ENCODE measurements at places on chromosomes 4 and X. TPM values are rescaled to one million over a fixed set of nuclear protein-coding genes. Genes with fewer than 3 reads are reported as not detected.
A peak's percentile ranks its signal among the peaks of the same experiment; 100 is the strongest.

The HDX gene
- 6.7 TPM for polyA plus RNA-seq

The SMR3B gene
- not detected for polyA plus RNA-seq

DNA sequence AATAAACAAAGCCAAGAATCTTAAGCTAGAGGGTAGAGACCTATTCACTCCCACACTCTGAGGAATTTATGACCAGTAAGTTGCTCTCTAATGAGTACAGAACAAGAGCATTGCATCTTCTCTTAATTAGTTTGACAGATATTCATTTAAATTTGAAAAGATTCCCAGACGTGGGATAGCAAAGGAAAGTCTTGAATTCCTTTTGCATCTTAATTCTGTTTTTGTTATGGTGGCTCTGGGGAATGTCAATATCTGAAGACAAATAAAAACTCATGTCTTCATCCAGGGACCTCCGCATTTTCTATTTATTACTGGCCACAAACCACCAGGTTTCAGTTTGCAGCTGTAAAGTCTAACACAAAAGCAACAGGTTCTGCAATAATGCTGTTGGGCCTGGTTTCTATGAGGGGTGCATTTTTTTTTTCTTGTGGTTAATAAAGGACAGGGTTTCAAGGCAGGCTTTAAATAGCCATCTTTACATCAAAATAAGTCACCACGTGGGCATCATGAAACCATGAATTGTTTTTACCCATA lies 172.3 kb downstream of the SHROOM3 start:
- DNase-seq: no peak

- DNase-seq: no peak
These were observed 8.1 kb downstream of the COQ2 start for GRCh38 chr4:83276299-83277040.

DNA sequence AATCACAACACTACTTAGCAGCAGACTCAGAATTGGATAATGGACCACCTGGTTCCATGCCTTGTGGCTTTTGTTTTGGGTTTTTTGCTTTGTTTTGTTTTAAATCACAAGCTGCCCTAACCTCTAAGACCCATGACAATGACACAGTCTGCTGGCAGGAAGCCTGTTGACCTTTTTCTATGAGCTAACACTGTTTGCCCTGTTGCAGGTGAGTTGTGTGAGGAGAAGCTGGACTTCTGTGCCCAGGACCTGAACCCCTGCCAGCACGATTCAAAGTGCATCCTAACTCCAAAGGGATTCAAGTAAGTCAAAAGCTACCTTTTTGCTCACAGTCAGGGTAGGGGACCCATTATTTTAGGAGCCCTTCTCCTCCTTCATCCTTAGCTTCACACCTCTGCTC lies 110.8 kb upstream of the PACRGL start:
- DNase-seq: no peak

The TCEAL5 gene
- polyA plus RNA-seq: 17.0 TPM

GRCh38 chrX:129983575-129984110 lies 1.2 kb downstream of the BCORL1 start:
- no peak for DNase-seq

- DNase-seq: no peak
These were observed 892.3 kb upstream of the NDST4 start for GRCh38 chr4:116005806-116006088.

- DNase-seq: no peak
These were observed 204.5 kb upstream of the PSAPL1 start for GRCh38 chr4:7638984-7639789.

GRCh38 chr4:85408301-85408700 lies 66.6 kb upstream of the ARHGAP24 start:
- no peak for DNase-seq

The MTNR1A gene
- polyA plus RNA-seq: 1.8 TPM

- DNase-seq: no peak
These were observed 152.1 kb downstream of the FMR1NB start for GRCh38 chrX:148133105-148133725.

- no peak for DNase-seq
These were observed 1910.0 kb upstream of the TENM3 start for GRCh38 chr4:180333162-180333561.

DNA sequence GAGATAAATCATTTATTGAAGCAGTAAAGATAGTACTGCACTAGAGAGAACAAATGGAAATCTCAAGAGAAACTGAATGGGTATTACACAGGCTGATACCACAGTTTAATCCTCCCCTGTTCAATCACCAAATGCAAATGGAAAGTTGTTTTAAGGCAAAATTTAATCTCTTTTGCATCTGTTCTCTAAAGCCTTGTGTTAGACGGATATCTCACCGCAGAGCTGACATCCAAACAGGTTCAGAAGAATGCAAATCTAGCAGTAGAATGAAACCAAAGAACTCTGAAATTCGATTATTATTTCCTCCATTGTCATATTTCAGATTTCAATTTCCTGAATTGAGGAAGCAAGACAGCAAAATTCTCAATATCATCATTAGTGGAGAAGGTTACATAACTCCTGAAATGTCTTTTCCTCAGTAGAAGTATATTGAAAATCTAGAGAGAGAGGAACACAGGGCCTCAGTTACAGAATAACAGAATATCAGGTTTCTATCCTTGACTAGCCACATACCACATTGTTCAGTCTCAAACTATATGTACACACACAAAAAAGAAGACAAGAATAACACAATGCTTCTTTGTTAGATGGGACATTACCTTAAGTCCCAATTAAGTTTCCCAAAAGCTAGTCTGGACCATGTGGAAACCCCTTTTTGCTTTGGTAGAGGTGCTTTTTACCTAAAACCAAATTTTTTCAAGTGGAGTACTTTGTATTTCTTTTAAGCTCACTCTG lies 94.1 kb upstream of the BANK1 start:
- no peak for DNase-seq

The UGT2B11 gene
- 1.8 TPM for polyA plus RNA-seq

DNA sequence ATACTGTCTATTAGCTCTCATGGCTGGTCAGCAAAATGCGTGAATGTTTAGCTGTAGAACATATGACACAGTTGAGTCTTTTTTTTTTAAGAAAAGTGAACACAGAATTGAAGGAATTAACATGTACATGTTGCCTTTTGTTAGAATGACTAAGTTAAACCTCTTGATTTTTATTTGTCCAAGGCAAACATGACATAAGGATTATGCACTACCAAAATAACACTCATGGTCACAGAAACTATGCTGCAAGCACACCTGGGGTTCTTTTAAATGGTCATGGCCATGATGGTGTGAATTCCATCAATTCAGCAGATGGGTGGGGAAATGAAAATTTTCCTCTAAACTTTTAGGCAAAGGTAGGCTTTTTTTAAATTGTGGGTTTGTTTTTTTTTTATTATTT lies 80.1 kb upstream of the CXCL13 start:
- DNase-seq: no peak

DNA sequence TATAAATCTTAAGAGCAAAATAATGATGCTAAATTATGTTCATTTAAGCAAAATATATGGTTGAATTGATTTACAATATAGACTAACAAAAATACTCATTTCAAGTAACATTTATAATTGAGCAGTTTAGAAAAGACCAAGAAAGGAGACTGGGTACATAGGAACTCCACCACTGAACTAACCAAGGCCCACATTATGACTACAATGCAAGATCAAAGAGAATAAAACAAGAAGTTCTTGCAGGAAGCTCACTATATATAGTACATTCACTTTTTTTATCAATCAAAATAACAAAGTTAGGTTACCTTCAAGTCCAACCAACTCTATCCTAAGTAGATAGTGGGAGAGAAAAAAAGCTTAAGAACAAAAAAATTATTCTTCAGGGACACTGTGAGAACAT lies 8.0 kb downstream of the CHIC2 start:
- no peak for DNase-seq

DNA sequence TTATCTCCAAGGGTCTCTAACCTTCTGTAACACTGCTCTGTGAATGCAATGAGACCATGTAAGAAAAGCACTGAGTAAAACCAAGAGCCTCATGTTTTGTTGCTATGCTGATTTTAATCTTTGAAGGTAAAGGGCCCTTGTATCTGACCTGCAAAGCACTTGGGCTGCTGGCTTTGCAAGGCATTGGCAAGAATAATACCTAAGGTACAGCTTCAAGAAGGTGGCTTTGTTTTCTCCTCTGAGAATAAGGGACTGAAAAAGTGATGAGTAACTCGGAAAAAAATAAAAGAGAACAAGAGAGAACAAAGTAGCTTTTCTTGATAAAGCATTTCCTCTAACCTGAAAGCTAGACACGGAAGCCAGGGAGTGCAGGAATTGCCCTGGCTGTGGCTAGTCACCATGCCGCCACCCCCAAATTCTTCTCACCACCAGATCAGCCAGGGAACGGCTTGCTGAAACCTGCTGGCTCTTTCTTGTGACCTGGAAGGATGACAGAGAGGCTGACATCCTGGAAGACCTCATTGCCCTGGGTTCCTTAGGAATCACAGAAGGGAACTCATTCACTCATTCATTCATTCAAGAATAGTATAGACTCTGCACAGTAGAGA lies 41.8 kb upstream of the HS3ST1 start:
- no peak for DNase-seq

- no peak for DNase-seq
These were observed 81.7 kb upstream of the ARHGAP24 start for GRCh38 chr4:85393201-85393600.

DNA sequence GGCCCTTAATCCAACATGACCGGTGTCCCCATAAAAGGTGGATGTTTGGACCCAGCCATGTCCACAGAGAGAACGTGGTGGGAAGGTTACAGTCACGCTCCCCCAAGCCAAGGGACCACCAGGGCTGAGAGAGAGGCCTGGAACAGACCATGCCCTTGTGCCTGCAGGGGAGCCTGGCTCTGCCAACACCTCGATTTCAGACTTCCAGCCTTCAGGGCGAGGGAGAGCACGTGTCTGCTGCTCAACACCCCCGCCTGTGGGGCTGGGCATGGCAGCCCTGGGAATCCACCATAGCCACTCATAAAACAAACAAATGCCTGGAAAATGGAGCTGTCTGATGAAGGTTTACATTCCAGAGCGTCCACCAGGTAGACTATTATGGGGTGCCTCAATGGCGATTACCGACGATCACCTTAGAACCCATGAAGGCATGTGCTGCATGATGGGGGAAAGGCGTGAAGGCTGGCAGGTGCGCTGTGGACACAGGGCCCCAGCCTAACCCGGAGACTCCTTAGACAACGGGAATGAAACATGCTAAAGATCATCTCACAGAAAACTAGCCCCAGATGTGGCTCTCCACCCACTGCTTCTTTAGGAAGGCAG lies 42.3 kb upstream of the HMX1 start:
- DNase-seq: no peak

GRCh38 chr4:98664959-98665358 lies 6.5 kb upstream of the TSPAN5 start:
- DNase-seq: no peak

GRCh38 chr4:38590046-38590445 lies 74.0 kb upstream of the KLF3 start:
- no peak for DNase-seq

- DNase-seq: no peak
These were observed 16.1 kb upstream of the EXOSC9 start for GRCh38 chr4:121784975-121785374.

GRCh38 chr4:70772929-70773555 lies 51.3 kb downstream of the RUFY3 start:
- no peak for DNase-seq

DNA sequence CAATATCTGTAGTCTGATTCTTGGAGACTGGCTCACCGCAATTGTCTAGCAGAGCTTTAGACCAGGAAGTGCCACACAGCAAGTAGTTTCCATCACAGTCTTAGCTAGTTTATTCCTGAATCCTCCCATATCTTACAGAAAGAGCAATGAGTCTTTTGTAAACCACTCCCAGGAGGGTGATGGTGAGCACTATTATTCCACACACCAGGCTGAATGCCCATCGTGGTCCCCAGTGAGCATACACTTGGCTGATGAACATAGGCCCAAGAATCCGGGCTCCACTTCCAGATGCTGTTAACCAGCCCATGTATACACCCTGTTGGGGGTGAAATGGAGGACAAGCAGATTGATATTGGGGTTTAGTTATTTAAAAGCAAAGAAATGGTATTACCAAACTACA lies 39.8 kb downstream of the PLK4 start:
- DNase-seq: no peak

The SRP72 gene
- polyA plus RNA-seq: 137 TPM

- no peak for DNase-seq
These were observed 50.3 kb upstream of the HGFAC start for GRCh38 chr4:3391422-3391821.

DNA sequence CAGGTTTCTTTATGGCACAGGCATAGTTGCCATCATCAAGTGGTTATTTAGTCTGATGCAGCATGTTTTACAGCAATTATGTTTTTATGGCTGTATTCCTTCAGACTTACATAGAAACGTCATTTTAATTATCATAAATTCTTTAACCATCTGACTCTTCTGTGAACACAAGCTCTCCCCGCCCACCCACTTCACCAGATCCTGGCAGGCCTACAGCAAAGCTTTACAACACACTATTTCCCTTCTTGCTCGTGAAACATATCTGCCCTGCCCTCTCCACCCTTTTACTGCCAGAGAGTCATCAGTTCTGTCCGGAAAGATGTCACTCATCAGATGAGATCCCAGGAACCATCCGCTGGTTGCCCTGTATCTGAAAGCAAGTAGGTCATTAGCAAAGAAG lies 120.5 kb downstream of the HS6ST2 start:
- no peak for DNase-seq

GRCh38 chr4:140807491-140808252 lies 51.5 kb upstream of the TBC1D9 start:
- DNase-seq: peak; percentile 43

The CLDN2 gene
- polyA plus RNA-seq: 58.8 TPM

The UBE2A gene
- polyA plus RNA-seq: 88.3 TPM

DNA sequence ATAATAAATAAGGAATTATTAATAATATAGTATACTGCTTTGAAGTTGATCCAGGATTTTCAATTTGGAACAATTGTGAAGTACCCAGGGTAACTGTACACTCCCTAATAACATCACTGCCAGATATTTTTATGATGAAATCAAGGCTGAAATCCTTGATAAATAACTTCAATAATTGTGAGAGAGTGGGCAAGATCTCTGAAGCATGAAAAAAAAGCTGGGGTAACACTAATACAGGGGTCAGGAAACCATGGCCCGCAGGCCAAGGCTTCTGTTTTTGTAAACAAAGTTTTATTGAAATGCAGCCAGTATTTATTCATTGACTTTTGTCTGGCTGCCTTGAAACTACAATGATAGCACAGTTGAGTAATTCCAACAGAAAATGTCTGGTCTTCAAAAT lies 41.6 kb downstream of the CPEB2 start:
- DNase-seq: no peak

DNA sequence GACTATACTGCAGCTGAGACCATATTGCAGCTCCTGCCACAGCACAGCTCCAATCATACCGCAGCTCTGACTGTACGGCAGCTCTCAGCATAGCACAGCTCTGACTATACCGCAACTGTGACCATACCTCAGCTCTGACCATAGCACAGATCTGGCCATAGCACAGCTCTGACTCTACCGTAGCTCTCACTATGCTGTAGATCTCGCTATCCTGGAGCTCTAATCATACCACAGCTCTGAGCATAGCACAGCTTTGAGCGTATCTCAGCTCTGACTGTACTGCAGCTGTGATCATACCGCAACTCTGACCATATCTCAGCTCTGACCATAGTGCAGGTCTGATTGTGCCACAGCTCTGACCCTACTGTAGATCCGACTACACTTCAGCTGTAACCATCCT lies 139.2 kb downstream of the ASMT start:
- DNase-seq: no peak
